ENCODE measurements at places on chromosomes 4 and X.

- H3K27ac ChIP-seq: no peak overlapping the region
- H3K36me3 ChIP-seq: no peaks in the 10 kb centered on the region
- H3K4me1 ChIP-seq: no peaks in the 10 kb centered on the region
- peaks cover 2% of the 10 kb centered on the region for H3K27me3 ChIP-seq
Observed at GRCh38 chr4:170242471-170242870, 152.7 kb upstream of the AADAT start.

DNA sequence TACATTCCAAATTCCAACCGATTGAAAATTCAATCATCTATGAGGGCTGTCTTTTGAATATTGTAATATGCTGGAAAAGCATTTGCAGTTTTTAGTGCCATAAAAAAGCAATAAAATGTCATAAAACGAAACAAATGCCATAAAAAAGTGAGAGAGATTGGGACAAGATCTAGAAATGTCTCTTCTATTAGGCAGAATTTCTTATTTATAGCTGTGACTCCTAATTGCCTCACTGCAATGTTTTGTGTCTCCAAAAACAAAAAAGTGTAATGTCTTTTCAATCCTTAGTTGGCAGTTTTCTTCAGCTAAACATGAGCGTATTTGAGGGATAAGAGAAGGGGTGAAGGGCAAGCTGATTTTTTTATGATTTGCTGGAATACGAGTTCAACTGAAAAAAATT, 153.9 kb downstream of the NAF1 start:
- DNase-seq: no peak
- H3K4me1 ChIP-seq: no peaks in the 10 kb centered on the region
- H3K27ac ChIP-seq: no peak overlapping the region
- no peak overlapping the region for H3K4me3 ChIP-seq

GRCh38 chrX:10278716-10279115, 121.9 kb downstream of the CLCN4 start:
- H3K36me3 ChIP-seq: no peaks in the 10 kb centered on the region
- peaks cover 2% of the 10 kb centered on the region for H3K27me3 ChIP-seq
- DNase-seq: no peak
- no peak overlapping the region for H3K27ac ChIP-seq

DNA sequence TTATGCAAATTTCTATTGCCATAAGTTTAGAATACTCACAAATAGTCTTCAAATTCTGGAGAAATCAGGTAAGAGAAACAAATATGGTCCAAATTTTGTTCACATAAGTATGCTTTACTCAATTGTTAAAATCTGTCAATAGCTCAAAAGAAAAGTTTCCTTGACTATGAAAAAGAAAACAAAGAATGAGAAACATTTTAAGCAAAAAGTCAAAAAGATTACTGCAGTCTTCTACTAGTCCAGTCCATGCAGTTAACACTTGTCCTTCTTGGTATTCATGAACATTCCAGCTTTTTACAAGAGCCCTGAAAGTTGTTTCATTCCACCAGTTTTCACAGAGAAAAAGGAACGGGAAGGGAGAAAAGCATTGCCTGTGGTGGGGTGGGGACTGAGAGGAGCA, 54.7 kb upstream of the ZXDA start:
- H3K27ac ChIP-seq: no peak overlapping the region
- no peak overlapping the region for H3K4me3 ChIP-seq
- H3K36me3 ChIP-seq: no peaks in the 10 kb centered on the region
- DNase-seq: no peak
- no peaks in the 10 kb centered on the region for H3K4me1 ChIP-seq
- no peaks in the 10 kb centered on the region for H3K27me3 ChIP-seq

- H3K4me3 ChIP-seq: no peak overlapping the region
- no peaks in the 10 kb centered on the region for H3K27me3 ChIP-seq
- no peak for DNase-seq
Observed at GRCh38 chr4:16496501-16496900, 270.2 kb upstream of the TAPT1 start.

DNA sequence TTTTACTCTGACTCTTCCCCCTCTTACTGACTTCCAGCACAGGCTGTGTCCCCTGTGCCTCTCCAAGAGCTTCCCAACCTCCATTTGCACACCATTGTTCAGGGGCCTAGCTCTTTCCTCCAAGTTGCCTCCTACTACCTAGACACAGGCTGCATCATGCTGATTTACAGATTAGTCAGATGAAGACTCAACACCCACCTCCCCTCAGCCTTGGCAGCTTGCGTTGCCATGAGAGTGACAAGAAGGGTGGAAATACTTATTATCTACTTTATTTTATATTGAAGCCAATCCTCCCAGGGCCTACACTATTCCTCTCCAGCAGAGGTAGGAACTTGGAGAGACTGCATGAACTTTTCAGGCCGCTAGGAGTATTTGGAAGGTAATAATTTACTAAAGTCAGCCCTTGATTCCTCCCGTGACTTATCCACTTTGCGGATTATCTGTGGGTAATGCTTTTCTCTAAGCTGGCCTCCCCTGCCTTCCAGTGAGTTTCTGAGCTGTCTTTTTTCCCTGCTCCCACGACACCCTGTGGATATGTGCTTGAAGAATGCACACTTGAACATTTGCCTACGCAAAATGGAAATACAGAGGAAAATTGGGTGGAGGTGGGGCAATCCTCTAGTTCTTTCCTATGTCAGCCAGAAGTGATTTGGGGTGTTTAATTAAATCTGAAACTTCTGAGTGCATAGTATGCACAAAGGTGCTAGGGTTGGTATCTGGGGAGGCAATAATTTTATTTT, 74.1 kb upstream of the TMEM164 start:
- H3K27me3 ChIP-seq: no peaks in the 10 kb centered on the region
- H3K4me3 ChIP-seq: no peak overlapping the region
- H3K27ac ChIP-seq: no peak overlapping the region
- H3K36me3 ChIP-seq: no peaks in the 10 kb centered on the region
- no peaks in the 10 kb centered on the region for H3K4me1 ChIP-seq
- DNase-seq: no peak

DNA sequence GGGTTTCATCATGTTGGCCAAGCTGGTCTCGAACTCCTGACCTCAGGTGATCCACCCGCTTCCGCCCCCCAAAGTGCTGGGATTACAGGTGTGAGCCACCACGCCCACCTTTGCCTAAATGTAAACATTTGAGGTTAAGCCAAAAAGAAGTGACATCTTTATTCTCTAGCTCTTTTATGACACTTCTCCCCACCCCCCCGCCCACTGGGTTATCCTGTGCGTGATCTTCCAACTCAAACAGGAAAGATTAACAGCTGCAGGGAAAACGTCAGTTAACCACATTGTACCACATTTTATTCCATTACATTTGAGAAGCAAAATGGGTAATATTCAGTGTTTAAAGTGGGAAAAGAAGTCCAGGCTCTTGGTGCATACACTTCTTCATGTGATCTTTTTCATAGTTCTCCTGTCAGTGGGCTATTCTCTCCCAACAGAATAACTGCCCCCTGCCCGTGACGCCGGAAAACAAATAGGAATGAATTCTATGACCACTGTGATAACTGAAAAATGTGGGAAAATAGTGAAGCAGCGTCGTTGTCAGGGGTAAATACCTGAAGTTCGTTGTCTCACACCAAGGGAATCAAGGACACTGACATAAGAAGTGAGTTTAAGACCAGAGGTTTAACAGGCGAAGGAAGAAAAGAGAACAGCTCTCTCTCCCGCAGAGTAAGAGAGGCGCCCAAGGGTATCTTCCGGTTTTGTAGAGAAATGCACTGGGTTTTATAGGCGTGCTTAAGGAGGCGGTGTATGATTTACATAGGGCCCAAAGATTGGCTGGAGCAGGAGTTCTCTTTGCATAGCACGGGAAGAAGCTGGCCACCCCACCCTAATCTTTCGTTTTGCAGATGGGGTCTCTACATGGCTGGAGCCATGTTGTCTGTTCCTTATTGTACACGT, 9.7 kb upstream of the SRD5A3 start:
- H3K27me3 ChIP-seq: peaks cover 2% of the 10 kb centered on the region
- peak overlapping the region; percentile 30 for H3K4me3 ChIP-seq
- H3K27ac ChIP-seq: peak overlapping the region; percentile 82
- H3K4me1 ChIP-seq: peaks cover 27% of the 10 kb centered on the region

DNA sequence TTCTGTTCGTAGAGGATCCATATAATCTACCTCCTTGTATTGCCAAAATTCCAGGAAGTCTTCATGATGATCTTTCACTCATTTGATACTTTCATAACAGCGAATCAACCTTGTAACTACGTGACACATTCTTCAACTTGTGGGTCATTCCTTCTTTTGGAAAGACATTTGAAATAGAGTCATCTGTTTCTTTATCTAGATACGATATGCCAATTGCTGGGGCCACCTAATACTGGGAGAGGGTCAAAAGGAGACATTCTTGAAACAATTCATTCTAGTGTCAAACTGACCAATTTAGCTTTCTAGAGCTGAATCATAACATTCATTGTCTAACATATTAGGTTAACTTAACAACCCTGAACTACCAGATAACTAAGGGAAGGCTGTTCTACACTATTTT, 62.9 kb upstream of the SMAD1 start:
- no peaks in the 10 kb centered on the region for H3K27me3 ChIP-seq
- H3K4me3 ChIP-seq: no peak overlapping the region
- H3K4me1 ChIP-seq: no peaks in the 10 kb centered on the region
- no peaks in the 10 kb centered on the region for H3K36me3 ChIP-seq
- no peak for DNase-seq
